ENCODE measurements at places on chromosomes 2 and 18. TPM values are rescaled to one million over a fixed set of nuclear protein-coding genes. Genes with fewer than 3 reads are reported as not detected.

The ABCG8 gene
- total RNA-seq = not detected

DNA sequence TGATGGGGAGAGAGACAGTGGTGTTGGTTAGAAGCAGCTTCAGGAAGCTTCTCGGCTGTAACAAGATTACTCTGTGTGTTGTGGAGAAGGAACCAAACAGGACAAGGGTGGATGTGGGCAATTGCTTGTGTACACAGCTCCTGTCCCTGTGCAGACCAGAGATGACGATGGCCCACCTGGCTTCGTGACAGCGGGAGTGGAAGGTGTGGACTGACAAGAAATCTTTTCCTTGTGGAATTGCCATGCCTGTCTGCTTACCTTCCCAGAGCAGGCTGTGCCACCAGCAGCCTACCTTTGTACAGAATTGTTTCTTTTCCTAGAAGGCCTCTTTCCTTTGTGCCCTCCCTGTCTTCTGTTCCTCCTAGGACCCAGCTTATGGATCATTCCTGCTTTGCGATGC is 93.8 kb downstream of the ITGB1BP1 start:
- DNase-seq = no peak

The IDH1 gene
- total RNA-seq = 122 TPM

The SAG gene
- not detected for total RNA-seq

DNA sequence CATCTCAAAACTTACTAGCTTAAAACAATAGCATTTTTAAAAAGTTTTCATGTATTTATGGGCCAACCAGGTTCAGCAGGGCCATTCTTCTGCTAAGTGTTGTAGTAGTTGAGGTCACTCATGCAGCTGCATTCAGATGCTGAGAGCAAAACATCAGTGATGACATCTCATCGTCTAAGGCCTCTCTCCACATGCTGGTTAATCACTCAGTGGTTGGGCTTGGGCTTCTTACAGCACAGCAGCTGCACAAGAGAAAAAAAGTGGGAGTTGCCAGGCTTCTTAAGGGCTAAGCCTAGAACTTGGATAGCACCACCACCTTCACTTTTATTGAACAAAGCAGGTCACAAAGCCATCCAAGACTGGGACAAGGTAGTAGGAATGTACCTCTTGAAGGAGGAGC is 190.3 kb downstream of the IRS1 start:
- DNase-seq = no peak

DNA sequence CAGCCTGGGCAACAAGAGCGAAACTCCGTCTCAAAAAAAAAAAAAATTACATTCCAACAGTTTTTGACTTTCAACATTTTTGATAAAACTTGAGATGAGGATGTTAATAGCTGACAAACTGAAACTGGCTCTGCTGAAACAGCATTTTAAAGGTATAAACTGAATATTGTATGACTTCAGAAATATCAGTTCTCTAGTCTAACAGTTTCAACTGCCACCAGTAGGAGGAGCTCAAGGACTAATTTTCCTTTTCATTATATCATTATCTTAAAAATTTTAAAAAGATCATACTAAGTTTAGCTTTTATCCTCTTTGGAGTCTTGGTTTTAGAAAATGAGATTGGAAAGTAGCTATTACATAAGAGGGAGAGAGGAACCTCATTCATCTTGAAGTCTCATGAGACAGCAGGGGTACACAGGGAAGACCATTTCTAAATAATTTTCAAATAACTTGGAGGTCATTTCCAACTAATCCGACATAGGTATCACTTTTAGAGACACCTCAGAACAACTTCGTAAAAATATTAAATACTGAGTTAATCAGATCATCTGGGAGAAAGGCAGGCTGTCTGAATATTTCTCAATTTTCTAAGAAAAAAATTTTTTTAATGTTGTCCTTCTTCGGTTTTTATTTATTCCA is 37.6 kb upstream of the MCM6 start:
- DNase-seq = peak; percentile 60

DNA sequence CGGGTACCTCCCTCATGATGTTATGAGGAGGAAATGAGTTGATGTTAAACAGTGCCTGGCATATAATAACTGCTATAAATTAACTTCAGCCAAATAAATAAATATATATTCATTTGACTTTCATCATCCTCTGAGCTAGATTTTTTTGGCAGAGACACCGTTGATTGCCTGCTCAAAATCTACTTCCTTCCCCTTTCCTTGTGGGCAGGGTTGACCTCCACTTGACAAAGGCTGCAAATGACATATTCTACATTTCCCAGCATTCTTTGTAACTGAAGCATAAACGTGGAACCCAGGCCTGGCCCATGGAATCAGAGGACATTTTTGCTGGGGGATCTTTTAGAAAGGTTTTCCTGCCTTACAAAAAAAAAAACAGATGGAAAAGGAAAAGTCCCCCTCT is 177.8 kb downstream of the TXNL1 start:
- DNase-seq = no peak

DNA sequence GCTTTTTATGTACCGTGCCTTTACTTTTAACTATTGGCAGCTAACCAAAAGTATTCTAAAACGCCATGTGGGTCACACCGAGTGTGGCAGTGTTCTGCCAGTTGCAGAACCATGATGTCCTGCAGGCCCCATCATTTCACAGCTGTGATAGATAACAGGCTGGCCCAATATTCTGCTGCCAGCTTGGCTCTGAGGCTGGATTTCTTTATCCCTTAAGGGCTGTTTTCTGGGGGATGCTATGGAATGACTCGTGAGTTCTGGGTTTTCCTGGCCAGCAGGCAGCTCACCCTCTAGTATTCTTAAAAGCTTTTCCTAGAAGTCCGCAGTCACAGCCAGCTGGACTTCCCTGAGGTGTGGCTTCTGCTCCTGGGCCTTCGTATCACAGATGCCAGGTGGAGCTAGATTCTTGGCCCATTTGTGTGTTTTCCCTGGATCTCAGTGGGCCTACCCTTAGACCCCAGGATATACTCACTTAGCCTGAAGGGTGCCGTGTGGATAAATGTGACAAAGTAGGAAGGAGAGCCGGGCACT is 41.0 kb downstream of the FHOD3 start:
- DNase-seq = no peak

The SLC5A7 gene
- not detected for total RNA-seq

DNA sequence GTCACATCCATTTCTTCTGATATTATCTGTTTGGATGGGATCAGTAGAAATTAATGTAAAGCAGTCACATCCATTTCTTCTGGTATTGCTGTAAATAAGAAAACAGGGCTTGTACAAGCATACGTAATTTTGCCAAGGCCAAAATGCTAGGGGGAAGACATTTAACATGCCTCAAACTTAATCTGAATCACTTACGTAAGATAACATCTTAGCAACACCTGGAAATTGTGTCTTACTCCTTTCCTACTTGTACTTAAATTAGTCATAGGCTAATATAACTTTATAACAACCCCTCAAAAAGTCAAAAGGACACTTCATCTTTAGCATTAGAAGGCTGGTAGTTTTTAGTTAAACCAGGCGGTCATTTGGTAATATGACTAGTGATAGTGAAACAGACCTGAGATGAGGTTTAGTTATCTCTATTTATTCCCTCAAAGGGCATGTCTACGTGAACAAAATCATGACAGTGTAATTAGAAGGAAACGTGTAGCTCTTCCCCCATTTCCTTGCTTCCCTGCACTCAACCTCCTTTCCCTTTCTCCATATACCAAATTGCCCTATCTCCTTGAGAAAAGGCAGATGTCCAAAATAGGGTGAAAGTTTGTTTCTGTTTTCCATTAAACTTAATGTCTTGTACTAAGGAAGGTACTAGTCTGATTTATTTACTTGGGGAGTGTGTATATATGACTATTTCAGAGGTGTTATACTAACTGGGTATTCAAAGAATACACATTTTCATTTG is 99.3 kb upstream of the FZD5 start:
- DNase-seq = no peak

DNA sequence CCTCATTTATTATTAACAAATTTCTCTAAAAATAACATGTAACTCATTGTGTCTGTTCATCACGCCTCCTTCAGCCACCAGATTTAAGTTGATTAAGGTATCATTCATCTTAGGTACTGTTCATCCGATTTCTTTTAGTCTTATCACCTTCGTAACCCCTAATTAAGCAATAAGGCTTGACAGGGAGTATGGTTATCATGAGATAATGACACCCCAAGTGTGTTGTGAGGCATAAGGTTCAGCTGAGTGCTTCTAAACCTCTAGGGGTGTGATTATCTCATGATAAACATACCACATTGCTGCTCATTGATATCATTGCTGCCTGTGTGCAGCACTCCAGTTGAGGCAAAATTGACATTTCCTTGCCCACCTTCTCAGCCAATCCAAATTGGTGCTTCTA is 158.9 kb upstream of the BOD1L2 start:
- DNase-seq = no peak

GRCh38 chr2:134621939-134622705 is 96.7 kb downstream of the TMEM163 start:
- no peak for DNase-seq

DNA sequence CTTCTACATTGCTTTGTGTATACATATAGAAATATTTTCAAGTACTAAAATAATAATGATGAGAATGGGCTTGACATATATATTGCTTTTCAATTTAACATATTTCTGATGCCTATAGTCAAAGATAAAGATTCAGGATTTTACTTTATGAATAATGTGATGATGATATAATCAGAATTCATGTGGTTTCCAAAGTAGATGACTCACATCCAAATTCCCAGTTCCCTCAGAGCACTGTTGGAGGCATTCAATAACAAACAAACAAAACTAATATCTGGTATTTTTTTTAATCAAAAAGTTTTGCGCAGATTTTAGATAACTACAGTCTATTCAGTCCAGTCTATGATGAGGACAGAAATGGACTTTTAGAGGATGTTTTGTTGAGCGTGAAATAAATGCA is 2094.5 kb upstream of the CELF4 start:
- peak; percentile 40 for DNase-seq

The ANKRD62 gene
- total RNA-seq = not detected

GRCh38 chr2:204010628-204011560 is 74.3 kb downstream of the ICOS start:
- peak; percentile 33 for DNase-seq

All from MCF 10A (cell line).